Fibroblast of skin of left quadriceps (primary cell): ENCODE measurements at places on chromosomes 1 and 21.

DNA sequence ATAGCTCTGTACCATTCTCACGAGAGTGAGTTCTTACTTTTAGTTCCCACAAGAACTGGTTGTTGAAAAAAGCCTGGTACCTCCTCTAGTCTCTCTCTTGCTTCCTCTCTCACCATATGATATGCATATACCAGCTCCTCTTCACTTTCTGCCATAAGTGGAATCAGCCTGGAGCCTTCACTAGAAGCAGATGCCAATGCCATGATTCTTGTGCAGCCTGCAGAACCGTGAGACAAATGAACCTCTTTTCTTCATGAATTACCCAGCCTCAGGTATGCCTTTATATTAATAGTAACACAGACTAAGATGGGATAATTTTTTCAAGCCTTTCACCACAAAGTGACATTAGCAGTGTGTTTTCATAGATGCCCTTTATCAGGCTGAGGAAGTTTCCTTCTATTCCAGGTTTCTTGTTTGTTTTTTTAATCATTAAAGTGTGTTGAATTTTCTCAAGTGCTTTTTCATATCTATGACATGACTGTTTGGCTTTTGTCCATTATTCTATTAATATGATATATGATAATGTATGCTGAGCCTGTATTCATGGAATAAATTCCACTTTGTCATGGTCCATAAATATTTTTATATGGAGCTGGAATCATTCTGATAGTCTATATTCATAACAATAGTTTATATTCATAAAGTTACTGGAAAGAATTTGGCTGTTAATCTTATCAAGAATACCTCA lies 40.7 kb upstream of the C1orf185 start:
- no peak for DNase-seq

DNA sequence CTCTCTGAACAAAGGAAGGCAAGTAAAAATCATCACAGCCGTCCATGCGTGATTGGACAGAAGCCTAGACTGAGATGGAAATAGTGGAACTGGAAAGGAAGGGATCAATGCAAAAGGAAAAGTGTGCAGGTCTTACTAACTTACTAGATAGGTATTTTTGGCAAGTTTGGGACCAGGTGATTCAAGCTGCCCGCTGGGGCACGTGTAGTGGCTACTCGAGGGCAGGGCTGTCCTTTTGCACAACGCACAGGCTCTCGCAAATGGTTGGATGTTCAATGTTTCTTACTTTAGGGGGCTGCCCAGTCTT lies 566 bp upstream of the ALG6 start:
- no peak for DNase-seq

DNA sequence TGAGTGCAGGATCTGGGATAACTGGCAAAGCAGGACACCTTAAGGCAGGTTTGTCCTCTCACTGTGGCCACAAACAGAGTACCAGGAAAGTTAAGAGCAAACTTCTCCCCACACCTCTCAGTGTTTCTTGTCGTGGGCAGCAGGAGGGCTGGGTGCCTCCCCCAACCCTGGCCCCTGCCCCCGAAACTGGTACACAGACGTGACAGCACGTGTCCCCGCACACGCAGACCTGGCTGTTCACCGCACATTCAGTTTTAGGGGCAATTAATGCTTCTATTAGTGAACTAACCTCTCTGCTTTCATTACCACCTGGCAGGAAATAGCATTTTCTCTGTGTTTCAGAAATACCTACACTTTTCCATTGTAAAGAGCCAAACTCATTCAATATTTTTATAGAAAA lies 32.9 kb upstream of the RIPK4 start:
- DNase-seq, result no peak

GRCh38 chr1:229342656-229343569 lies at the start of gene CCSAP:
CCSAP (minus strand) TSS chr1:229343047; CDS start chr1:229342465, 582 bp downstream.
- DNase-seq, result no peak

DNA sequence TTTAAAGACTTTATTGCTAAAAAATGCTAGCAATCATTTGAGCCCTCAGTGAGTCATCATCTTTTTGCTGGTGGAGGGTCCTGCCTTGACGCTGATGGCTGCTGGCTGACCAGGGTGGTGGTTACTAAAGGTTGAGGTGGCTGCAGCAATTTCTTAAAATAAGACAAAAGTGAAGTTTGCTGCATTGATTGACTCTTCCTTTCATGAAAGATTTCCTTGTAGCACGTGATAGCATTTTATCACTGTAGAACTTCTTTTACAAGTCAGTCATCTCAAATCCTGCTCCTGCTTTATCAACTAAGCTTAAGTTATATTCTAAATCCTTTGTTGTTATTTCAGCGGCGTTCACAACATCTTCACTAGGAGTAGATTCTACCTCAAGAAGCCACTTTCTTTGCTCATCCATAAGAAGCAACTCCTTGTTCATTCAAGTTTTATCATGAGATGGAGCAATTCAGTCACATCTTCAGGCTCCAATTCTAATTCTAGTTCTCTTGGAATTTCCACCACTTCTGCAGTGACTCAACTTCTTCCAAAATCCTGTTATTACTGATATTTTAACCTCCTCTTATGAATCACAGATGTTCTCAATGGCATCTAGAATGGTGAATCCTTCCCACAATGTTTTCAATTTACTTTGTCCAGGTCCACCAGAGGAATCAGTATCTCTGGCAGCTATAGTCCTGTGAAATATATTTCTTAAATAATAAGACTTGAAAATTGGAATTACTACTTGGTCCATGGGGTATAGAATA lies 17.6 kb upstream of the RGS1 start:
- DNase-seq, result peak; percentile 34

DNA sequence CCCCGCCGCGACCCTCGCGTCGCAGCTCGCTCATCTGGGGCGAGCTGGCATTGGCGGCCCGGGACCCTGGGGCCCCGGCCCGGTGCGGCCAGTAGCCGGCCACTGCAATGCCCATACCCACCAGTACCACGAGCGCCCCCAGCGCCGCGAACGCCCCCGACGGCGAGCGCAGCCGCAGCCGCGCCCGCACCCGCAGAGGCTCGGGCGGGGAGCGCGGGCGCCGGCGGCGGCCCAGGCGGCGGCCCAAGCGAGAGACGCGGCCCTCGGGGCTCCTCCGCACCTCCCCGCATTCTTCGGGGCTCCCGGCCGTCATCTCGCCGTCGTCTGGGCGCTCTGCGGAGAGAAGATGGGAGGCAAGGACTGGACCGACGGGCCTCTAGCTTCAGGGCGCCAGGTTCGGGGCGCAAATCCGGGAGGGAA lies 2.2 kb downstream of the TMEM200B start:
- no peak for DNase-seq

GRCh38 chr1:91792489-91793071 lies 93.4 kb downstream of the TGFBR3 start:
- DNase-seq, result no peak

- DNase-seq, result no peak
Measured at GRCh38 chr1:209723756-209724693, 19.4 kb downstream of the HSD11B1 start.

GRCh38 chr1:229674042-229674441 lies 48.0 kb downstream of the URB2 start:
- DNase-seq, result no peak

DNA sequence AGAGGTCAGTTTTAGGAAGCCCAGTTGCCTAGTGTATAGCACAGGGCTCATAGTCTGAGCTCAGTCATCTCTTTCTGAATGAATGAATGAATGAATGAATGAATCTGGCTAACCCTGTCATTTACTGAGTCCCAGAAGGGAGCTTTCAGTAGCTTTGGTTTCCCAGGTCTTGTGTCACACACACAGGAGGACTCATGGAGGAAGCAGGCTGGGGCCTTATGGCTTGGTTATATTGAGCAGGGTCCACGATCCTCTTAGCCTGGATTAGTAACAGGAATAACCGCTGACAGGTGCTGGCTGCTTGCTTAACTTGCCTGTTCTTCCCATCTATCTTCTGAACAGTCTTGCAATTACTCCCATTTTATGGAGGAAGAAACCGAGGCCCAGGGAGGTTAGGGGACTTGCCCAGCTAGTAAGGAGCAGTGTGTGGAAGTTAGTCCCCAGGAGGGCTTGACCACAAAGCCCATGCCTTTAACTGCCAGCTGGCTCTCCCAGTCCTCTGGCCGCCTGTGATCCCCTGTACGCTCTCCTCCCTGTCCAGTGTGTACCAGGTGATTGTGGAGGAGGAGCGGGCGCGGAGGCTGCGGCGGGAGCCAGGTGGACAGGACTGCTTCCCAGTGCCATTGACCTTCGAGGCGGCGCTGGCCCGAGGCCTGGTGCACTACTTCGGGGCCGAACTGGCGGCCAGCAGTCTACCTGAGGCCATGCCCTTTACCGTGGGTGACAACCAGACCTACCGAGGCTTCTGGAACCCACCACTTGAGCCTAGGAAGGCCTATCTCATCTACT lies 46.0 kb downstream of the PTPRU start:
- no peak for DNase-seq

- no peak for DNase-seq
Measured at GRCh38 chr1:179883040-179883744, 1.1 kb downstream of the TOR1AIP1 start.

DNA sequence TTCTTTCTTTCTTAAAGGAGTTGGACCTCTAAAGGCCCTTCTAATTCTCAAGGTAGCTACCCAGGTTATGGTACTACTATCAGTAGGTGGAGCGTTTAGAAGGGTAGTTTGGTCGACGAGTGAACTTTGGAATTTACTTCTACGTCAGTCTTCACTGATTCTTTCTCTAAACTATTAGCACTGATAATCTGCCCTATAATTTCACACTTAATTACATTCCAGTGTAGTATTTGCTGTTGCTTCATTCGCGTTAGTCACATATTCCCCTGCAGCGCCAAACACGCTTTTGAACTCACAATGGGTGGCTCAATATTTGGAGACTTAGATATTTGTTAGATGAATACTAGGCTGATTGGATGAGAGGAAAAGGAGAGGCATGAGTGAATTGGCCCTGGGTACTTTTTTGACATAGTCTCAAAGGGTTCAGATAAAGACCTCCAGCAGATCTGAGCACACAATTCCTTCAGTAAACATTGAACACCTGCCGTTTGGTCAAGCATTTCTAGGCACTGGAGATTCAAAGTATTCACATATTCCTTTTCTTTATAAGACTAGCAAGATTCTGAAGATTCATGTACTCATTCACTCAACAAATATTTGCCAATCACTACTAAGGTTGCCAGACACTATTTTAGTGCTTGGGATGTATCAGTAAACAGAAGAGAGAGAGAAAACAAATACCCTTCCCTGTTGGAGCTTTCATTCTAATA lies 929 bp upstream of the FOXJ3 start:
- DNase-seq, result peak; percentile 23

- DNase-seq, result no peak
Measured at GRCh38 chr1:87449348-87449963, 120.8 kb downstream of the LMO4 start.

- DNase-seq, result no peak
Measured at GRCh38 chr1:162625679-162626078, 6.6 kb upstream of the DDR2 start.

GRCh38 chr1:214901718-214902117 lies 180.8 kb upstream of the KCNK2 start:
- peak; percentile 61 for DNase-seq

GRCh38 chr1:30125821-30126170 lies 597.6 kb downstream of the MATN1 start:
- no peak for DNase-seq

- DNase-seq, result no peak
Measured at GRCh38 chr1:89842567-89843272, 21.9 kb downstream of the LRRC8D start.

GRCh38 chr1:180948641-180949615 lies 36.2 kb downstream of the KIAA1614 start:
- DNase-seq, result no peak

GRCh38 chr1:209673631-209674417 lies 1.4 kb upstream of the G0S2 start:
- no peak for DNase-seq

GRCh38 chr1:26156285-26157038 lies 2.4 kb upstream of the FAM110D start:
- DNase-seq, result no peak

DNA sequence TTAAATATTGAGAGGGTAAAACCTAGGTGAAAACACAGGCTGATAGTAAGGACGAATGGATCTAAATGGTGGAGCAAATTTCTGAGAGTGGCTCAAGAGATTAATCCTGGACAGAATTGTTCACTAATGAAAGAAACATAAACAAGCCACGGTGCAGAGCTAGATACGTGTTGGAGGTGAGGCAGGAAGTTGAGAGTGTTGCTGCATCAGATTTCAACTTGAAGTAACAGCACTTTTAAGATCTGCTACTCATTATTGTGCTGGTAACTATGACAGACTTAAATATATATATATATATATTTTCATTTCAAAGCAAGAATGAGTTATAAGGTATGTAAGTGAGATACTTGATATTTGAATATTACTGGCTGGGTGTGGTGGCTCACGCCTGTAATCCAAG lies 64.9 kb downstream of the PTGS2 start:
- no peak for DNase-seq

DNA sequence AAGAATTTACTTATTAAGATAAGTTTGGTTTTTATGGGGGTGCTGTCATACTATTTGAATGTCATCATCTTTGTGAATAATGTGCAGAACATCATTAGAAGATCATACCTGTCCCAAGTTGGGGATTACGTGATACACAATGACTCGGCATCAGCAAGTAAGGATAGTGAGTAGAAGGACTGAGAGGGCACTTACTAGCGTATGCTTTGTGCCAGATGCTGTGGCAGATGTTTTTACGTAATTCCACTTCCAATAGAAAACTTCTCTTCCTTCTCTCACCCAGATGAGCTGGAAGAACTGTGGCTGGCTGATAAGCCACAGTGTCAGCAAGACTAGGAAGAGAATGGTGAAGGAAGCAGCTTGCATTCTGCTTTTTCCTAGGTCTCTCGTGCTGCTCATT lies 28.1 kb upstream of the TGFB2 start:
- no peak for DNase-seq

GRCh38 chr1:208933984-208934525 lies 649.5 kb upstream of the CAMK1G start:
- no peak for DNase-seq

GRCh38 chr1:161304927-161305866 lies 4.6 kb downstream of the MPZ start:
- no peak for DNase-seq

DNA sequence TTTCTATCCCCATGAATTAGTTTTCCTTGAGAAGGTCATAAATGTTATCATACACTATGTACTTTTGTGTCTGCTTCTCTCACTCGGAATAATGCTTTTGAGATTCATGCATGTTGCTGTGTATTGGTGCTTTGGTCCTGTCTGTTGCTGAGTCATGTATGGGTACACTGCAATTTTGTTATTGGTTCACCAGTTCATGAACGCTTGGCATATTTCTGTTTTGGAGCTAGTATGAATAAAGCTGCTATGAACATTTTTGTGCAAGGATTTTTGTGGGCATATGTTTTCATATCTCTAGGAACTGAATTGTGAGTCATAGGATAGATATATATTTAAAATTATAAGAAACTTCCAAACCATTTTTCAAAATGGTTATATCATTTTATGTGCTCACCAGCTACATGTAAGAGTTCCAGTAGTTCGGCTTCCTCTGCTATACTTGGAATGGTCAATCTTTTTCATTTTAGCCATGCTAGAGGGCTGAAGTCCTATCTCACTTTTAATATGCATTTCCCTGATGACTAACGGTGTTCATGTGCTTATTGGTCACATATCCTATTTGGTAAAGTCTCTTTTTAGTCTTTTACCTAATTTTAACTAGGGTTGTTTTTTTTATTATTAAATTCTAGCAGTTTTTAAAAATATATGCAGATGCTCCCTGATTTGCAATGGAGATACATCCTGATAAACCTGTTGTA lies 38.2 kb downstream of the ETS2 start:
- peak; percentile 63 for DNase-seq

- peak; percentile 29 for DNase-seq
Measured at GRCh38 chr1:176567190-176567794, 104.3 kb downstream of the PAPPA2 start.

- no peak for DNase-seq
Measured at GRCh38 chr1:111332190-111332589, 41.5 kb downstream of the CHIA start.

GRCh38 chr1:145740269-145740668 lies 21.0 kb downstream of the CD160 start:
- no peak for DNase-seq
